ENCODE measurements at places on chromosomes 2 and 18. TPM values are rescaled to one million over a fixed set of nuclear protein-coding genes. Genes with fewer than 3 reads are reported as not detected.
A peak's percentile ranks its signal among the peaks of the same experiment; 100 is the strongest.

GRCh38 chr2:164126960-164127660, 391.3 kb upstream of the FIGN start:
- no peak overlapping the region for H3K4me3 ChIP-seq
- no peaks in the 10 kb centered on the region for H3K36me3 ChIP-seq
- DNase-seq = no peak
- H3K27ac ChIP-seq = no peak overlapping the region
- H3K27me3 ChIP-seq = no peaks in the 10 kb centered on the region

- no peak overlapping the region for H3K27ac ChIP-seq
- peaks cover 12% of the 10 kb centered on the region for H3K4me1 ChIP-seq
- no peak overlapping the region for H3K4me3 ChIP-seq
- DNase-seq = no peak
- peaks cover 3% of the 10 kb centered on the region for H3K36me3 ChIP-seq
- H3K27me3 ChIP-seq = peaks cover 4% of the 10 kb centered on the region
Observed at GRCh38 chr2:183543222-183543621, 419.0 kb downstream of the NUP35 start.

DNA sequence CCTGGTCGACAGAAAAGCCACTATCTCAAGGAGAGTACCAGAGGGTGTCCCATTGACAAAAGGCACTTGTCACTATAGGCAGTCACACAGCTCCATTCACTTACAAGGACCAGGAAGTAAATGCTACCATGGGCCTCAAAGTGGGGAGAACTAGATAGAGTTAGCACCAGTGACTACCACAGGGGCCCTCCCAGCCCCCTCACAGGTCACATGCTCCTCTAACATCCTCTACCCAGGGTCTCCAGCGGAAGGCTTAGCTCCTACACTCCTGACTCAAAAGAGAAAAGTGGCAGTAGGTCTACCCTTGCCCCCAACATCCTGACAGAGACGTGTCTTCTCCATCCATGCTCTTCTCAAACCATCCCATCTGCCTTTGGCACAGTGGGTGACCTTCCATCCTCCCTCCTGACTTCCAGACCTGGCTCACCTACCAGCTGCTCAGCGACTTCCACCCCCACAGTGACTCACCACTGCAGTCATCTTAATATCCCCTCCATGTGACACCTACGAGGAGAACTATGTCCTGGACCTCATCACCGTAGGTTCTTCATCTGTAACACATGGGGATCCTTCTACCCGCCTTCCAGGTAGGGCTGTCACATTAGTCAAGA, 5.6 kb upstream of the DNMT3A start:
- peaks cover 1% of the 10 kb centered on the region for H3K4me1 ChIP-seq
- peaks cover 40% of the 10 kb centered on the region for H3K27me3 ChIP-seq
- no peak for DNase-seq
- no peak overlapping the region for H3K27ac ChIP-seq
- H3K36me3 ChIP-seq = no peaks in the 10 kb centered on the region
- no peak overlapping the region for H3K4me3 ChIP-seq

DNA sequence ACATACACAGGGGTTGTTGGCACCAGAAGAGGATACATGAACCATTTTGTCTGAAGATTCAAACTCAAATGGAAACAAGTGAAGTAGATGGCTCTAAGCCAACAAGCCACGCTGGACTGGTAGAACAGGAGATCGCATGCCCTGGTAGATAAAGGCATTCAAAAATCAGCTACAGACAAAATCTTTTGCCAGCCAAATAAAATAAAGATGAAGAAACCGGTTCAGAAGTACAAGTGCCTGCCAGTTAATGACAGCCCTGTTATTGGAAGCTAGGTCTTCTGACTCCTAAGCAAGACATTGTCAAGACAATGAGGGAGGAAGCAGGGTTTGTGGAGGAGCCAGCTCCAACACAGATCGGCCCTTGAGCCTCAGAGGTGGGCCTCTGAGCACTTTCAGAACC, 52.3 kb downstream of the EHD3 start:
- H3K4me1 ChIP-seq = peaks cover 2% of the 10 kb centered on the region
- H3K36me3 ChIP-seq = no peaks in the 10 kb centered on the region
- no peak overlapping the region for H3K4me3 ChIP-seq
- DNase-seq = no peak
- no peak overlapping the region for H3K27ac ChIP-seq

GRCh38 chr2:119487434-119488244, 36.6 kb downstream of the SCTR start:
- peak overlapping the region; percentile 12 for H3K4me3 ChIP-seq
- H3K27ac ChIP-seq = peak overlapping the region; percentile 99
- DNase-seq = peak; percentile 69
- H3K27me3 ChIP-seq = no peaks in the 10 kb centered on the region
- H3K36me3 ChIP-seq = no peaks in the 10 kb centered on the region

DNA sequence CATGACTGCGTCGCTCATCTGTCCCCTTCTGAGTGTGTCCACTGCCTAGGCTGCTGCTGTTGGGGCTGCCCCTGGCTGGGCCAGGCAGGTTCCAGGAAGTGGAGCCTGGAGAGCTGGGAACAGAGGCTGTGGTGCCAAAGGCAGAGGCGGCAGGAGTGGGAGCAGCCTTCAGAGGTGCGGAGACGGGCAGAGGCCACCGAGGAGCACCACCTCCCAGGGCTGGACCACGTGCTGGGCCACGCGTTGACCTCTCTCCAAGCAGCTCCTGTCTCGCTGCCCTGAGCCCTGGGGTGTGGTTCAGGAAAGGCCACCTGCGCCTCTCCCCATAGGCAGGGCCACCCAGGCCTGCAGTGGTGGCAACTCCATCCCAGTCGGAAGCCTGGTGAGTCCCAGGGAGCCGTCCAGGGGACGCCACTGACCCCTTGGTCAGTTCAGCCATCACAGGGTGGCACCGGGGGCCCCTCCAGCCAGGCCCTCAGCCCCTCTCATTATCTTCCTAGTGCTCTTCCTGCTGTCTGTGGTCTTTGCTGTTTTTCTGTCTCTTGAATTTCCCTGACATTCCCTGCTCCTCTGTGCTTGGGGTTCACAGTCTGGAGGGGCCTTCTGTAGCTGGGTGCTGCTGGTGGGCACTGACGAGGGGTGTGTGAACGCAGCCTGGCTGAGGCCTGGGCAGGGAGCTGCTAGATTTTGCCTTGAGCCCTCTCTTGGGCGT, 122.8 kb upstream of the HS6ST1 start:
- peaks cover 22% of the 10 kb centered on the region for H3K27me3 ChIP-seq
- H3K27ac ChIP-seq = peak overlapping the region; percentile 84
- peaks cover 15% of the 10 kb centered on the region for H3K4me1 ChIP-seq
- peak; percentile 8 for DNase-seq
- H3K36me3 ChIP-seq = no peaks in the 10 kb centered on the region

DNA sequence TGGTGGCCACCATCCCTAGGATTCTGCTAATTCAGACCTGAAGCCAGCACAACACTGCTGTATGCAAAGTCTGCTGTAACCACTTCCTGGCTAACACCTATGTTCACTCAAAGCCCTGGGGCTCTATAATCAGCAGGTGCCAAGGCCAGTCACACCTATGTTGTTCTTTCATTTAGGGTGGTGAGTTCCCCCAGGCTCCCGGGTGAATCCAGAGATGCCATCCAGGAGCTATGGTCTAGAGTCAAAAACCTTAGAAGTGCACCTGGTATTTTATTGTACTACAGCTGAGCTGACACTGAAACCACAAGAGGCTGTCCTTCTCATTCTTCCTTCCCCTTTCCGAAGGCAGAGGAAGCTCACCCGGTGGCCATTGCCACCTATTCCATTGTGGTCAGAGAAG, 46.2 kb upstream of the CCDC141 start:
- H3K4me1 ChIP-seq = no peaks in the 10 kb centered on the region
- H3K27me3 ChIP-seq = no peaks in the 10 kb centered on the region
- H3K27ac ChIP-seq = no peak overlapping the region
- no peak for DNase-seq

DNA sequence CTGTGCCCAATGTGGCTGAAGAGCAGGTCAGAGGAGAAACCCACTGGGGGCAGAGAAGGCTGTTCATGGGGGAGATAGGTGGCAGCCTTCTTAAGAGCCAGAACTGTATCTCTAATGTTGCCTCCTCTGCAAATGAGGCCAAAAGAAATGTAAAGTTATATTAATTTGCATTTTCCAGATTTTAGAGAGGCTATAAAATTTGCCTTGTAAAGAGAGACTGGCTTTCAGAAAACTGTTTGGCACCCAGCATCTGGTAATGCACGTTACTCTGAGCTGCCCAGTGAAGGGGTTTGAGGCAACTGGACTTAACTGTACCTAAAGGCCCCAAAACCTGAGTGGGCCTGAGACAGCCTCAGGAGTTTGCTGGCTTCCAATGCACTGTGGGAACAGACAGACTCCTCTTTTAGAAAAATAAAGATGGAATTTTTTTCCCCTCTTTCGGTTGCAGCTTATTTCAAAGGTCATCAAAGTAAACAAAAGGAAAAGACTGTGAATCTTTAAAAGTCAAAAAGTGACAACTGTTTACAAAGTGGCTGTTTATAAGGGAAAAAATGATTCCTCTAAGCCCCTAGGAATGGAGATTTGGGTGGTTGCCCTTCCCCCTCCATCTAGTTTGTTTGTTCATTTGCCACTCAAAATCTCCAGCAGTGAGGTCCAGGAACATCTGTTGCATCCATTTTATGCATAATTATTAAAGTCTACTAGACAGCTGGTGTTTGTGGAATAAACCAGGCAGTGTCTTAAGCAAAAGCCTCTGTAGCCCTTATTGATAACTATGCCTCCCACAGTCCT, 132.2 kb upstream of the ZFP36L2 start:
- no peak overlapping the region for H3K27ac ChIP-seq
- peaks cover 19% of the 10 kb centered on the region for H3K4me1 ChIP-seq
- DNase-seq = no peak
- peaks cover 55% of the 10 kb centered on the region for H3K27me3 ChIP-seq

DNA sequence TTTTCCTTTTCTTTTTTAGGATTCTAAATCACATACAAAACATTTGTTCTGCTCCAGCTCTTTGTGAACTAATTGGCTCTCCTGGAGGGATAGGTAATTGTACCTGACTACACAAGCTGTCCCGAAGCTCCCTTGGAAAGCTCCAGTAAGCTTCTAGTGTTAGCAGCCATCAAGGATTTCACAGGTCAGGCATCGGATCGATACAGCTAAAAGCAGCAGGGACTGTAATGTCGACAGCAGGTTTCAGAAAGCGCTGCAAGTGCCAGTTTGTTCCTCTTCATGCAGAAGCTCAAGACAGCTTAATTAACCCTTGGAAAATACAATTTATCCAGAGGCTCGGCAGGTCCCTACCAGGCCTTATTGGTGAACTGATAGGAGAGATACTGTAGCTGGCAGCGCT, 87.2 kb upstream of the VRK2 start:
- H3K4me3 ChIP-seq = no peak overlapping the region
- no peaks in the 10 kb centered on the region for H3K36me3 ChIP-seq
- peaks cover 2% of the 10 kb centered on the region for H3K4me1 ChIP-seq
- no peak for DNase-seq
- no peaks in the 10 kb centered on the region for H3K27me3 ChIP-seq

GRCh38 chr2:126368758-126369157, 287.2 kb upstream of the GYPC start:
- no peaks in the 10 kb centered on the region for H3K36me3 ChIP-seq
- no peak overlapping the region for H3K27ac ChIP-seq
- H3K4me1 ChIP-seq = peaks cover 5% of the 10 kb centered on the region
- peaks cover 10% of the 10 kb centered on the region for H3K27me3 ChIP-seq
- H3K4me3 ChIP-seq = no peak overlapping the region

DNA sequence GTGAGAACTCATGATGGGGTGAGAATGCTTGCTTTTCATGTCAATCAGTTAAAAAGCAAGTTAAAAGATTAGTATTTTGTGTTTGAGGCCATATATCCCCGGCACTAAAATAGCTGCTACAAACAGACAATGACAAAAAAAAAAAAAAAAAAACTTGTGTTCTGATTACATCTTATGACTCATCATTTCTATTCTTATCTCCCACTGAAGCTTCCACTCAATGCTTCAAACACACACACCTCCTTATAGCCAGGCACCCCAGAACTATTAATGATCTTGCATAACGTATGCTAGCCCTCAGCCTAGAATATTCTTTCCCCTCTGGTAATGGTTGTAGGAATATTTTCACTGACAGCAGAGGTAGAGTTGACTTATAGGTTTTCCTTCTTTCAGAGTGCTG, 778.3 kb downstream of the TRIB2 start:
- no peak for DNase-seq
- H3K27me3 ChIP-seq = no peaks in the 10 kb centered on the region
- no peaks in the 10 kb centered on the region for H3K4me1 ChIP-seq
- no peak overlapping the region for H3K27ac ChIP-seq
- H3K4me3 ChIP-seq = no peak overlapping the region
- H3K36me3 ChIP-seq = no peaks in the 10 kb centered on the region

GRCh38 chr2:168604252-168604651, 148.2 kb downstream of the CERS6 start:
- H3K27ac ChIP-seq = no peak overlapping the region
- H3K4me1 ChIP-seq = no peaks in the 10 kb centered on the region
- no peak overlapping the region for H3K4me3 ChIP-seq
- H3K27me3 ChIP-seq = no peaks in the 10 kb centered on the region
- H3K36me3 ChIP-seq = peaks cover 27% of the 10 kb centered on the region
- no peak for DNase-seq

GRCh38 chr2:88269836-88270235, 99.7 kb downstream of the THNSL2 start:
- no peak overlapping the region for H3K4me3 ChIP-seq
- H3K27me3 ChIP-seq = peaks cover 15% of the 10 kb centered on the region
- peaks cover 4% of the 10 kb centered on the region for H3K4me1 ChIP-seq
- DNase-seq = no peak
- H3K36me3 ChIP-seq = no peaks in the 10 kb centered on the region

GRCh38 chr2:4585057-4585635, 881.8 kb downstream of the DCDC2C start:
- H3K36me3 ChIP-seq = no peaks in the 10 kb centered on the region
- H3K4me3 ChIP-seq = no peak overlapping the region
- H3K4me1 ChIP-seq = no peaks in the 10 kb centered on the region
- DNase-seq = no peak
- H3K27ac ChIP-seq = no peak overlapping the region

GRCh38 chr18:76437011-76437410, 58.0 kb downstream of the ZNF516 start:
- no peak overlapping the region for H3K4me3 ChIP-seq
- peaks cover 45% of the 10 kb centered on the region for H3K36me3 ChIP-seq
- H3K27ac ChIP-seq = no peak overlapping the region
- no peak for DNase-seq
- no peaks in the 10 kb centered on the region for H3K27me3 ChIP-seq
- peaks cover 14% of the 10 kb centered on the region for H3K4me1 ChIP-seq

NYAP2 gene
- total RNA-seq = not detected

MC2R gene
- not detected for total RNA-seq

MYO3B gene
- total RNA-seq = 0.22 TPM

DLGAP1 gene
- total RNA-seq = 16.7 TPM

PCARE gene
- not detected for total RNA-seq

GNLY gene
- total RNA-seq = not detected

LAMA3 gene
- 0.84 TPM for total RNA-seq

EVX2 gene
- not detected for total RNA-seq

Data from progenitor cell of endocrine pancreas (in vitro differentiated cells).